SK-N-DZ (cell line): ENCODE measurements at places on chromosomes 12 and 14.

GRCh38 chr14:95065411-95065810 is 91.9 kb downstream of the DICER1 start:
- DNase-seq: no peak

DNA sequence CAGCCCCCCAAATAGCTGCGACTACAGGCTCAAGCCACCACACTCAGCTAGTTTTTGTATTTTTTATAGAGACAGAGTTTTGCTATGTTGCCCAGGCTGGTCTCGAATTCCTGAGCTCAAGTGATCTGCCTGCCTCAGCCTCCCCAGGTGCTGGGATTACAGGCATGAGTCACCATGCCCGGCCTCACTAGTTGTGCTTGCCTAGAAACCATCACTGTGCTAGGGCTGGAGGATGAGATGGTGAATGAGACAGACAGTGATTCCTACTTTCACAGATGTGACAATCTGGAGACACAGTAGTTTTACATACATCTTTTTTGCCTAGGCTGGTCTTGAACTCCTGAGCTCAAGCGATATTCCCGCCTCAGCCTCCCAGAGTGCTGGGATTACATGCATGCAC is 7.5 kb upstream of the MSI1 start:
- no peak for DNase-seq

- DNase-seq: no peak
Observed at GRCh38 chr14:55807881-55808379, 227.9 kb downstream of the KTN1 start.

GRCh38 chr12:108826807-108827721 is 30.3 kb downstream of the SSH1 start:
- peak; percentile 26 for DNase-seq

- no peak for DNase-seq
Observed at GRCh38 chr14:82094829-82095345, 561.2 kb upstream of the SEL1L start.

DNA sequence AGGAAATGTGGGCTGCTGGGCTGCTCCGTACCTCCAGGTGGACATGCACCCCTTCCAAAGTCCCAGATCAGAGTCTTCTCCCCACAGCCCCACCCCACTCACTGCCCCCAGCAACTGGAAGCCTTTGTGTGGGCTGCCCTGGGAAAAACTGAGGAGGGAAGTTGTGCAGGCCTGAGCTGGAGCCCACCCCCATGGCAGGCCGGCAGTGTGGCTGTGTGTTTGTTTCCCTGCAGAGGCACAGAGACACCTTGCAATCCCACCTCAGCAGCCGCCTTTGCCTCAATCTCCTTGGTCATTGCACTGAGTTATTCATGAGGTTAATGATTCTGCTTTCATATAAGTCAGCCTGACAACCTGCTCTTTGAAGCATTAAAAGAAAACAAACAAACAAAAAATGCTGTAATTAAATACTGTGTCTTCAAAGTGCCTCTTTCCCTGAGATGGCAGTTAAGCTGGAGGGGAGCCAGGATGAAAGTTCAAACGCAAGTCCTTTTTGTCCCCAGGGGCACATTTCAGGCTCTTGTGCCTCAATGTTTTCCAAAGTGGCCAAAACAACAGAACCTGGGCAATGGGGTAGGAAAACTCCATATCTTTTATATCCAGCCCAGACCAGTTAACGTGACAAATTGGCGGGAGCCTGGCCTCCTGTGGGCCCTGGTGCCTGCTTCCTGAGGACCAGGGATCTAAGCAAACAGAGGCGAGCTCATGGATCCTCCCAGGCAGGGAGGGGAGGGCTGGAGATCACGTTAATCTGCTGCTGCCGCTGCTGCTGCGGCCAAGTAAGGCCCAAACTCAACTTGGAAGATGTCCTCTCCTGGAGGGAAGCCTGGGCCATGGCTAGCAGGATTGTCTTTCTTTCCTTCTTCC is 51.9 kb upstream of the TSPAN11 start:
- DNase-seq: no peak

GRCh38 chr12:80813820-80814219 is 97.1 kb downstream of the MYF5 start:
- peak; percentile 9 for DNase-seq

- no peak for DNase-seq
Observed at GRCh38 chr12:96225994-96226399, 31.8 kb downstream of the ELK3 start.

DNA sequence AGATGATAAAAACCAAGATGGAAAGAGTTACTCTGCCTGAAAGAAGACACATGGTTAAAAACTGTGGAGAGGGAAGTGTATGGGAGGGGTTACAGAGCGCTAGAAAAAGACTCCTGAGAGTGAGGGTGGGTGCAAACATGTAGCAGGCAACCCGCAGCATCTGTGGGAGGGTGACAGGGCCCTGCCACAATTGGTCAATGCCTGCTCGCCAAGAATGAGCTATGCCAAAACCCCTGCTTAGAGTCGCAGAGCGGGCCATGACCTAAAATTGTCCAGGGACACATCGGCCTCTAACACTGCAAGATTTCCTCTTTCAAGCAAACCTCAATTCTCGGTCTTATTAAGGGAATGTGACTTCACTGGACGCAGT is 700 bp downstream of the PRKAG1 start:
- no peak for DNase-seq

- DNase-seq: no peak
Observed at GRCh38 chr14:100045642-100046344, 19.4 kb upstream of the EVL start.

GRCh38 chr14:104399432-104400155 is 180.0 kb upstream of the C14orf180 start:
- DNase-seq: peak; percentile 42

GRCh38 chr14:101619484-101619883 is 58.2 kb downstream of the DIO3 start:
- DNase-seq: no peak

GRCh38 chr12:43638806-43639205 is 86.8 kb upstream of the ADAMTS20 start:
- no peak for DNase-seq

GRCh38 chr12:117045160-117046010 is 53.8 kb downstream of the TESC start:
- DNase-seq: peak; percentile 59

DNA sequence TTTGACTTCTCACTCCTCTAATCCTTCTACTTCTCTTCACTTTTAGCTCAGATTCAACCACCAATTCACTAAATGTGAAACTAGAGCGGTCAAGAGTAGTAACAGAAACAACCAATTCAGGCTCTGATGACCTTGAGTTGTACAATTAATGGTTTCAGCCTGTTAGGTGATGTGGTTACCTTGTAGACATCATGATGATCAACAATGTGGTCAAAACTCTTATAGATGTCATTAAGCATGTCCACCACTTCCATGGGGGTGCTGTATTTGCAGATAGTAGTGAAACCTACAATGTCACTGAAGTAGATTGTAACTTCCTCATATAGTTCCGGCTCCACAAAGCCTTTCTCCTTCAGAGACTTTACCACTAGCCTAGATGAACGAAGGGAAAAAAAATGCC is 54.1 kb upstream of the PLBD1 start:
- no peak for DNase-seq

DNA sequence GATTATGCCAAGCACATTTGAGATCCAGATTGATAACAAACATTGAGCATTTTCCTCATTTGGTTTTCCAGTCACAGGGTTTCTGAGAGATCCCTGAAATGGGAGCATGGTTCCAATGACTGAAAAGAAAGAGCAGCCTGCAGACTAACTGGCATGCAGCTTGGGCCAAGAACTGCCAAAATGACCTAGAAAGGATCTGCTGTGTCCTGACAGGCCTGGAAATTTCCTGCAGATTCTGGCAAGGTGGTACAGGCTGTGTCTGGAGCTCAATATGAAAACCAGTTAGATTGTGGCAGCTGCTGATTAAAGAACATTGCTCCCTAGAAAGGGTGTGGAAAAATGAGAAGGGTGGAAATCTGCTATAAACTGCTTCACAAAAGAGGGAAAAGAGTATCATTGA is 417.3 kb downstream of the IPO8 start:
- no peak for DNase-seq

DNA sequence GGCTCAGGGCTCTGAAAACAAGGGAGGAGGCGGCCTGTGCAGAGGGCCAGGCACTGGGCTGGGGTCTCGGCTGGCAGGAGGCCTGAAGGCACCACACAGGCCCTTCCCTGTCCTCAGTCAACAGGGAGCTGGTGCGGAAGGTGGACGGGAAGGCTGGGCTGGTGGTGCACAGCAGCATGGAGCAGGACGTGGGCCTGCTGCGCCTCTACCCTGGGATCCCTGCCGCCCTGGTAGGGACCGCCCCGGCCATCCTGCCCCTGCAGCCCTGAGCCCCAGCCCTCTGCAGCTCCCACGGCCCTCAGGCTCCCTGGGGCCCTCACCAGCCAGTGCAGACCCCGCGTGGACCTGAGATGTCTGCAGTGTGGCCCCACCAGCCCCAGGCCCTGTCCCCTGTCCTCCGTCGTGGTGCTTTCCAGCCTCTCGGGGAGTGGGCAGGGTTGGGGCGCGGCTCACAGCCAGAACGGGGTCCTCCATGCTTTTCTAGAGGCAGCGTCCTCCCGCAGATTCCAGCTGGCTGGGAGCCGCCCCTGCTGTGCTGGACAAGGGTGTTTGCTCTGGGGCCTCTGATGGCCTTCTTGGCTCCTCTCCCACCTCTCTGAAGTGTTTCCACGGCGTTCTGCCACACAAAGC is 18.1 kb downstream of the ASPG start:
- DNase-seq: no peak

DNA sequence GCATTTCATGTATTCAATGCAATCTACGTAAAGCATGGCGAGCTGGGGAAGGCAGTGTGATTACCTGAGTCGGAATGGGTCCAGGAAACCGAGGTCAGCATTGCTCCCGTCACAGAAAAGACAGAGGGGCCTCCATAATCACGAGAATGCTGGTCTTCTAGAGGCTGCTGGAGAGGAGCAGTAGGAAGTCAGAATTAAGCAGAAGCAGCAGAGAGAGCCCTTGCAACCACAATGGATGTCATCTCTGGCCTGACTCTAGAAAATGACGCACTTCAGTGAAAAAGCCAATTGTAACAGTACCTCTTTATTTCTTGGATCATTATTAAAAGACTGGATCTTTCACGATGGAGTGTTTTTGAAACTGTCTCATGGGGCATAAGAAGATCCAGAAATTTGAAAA is 69.5 kb upstream of the FOXN3 start:
- no peak for DNase-seq

DNA sequence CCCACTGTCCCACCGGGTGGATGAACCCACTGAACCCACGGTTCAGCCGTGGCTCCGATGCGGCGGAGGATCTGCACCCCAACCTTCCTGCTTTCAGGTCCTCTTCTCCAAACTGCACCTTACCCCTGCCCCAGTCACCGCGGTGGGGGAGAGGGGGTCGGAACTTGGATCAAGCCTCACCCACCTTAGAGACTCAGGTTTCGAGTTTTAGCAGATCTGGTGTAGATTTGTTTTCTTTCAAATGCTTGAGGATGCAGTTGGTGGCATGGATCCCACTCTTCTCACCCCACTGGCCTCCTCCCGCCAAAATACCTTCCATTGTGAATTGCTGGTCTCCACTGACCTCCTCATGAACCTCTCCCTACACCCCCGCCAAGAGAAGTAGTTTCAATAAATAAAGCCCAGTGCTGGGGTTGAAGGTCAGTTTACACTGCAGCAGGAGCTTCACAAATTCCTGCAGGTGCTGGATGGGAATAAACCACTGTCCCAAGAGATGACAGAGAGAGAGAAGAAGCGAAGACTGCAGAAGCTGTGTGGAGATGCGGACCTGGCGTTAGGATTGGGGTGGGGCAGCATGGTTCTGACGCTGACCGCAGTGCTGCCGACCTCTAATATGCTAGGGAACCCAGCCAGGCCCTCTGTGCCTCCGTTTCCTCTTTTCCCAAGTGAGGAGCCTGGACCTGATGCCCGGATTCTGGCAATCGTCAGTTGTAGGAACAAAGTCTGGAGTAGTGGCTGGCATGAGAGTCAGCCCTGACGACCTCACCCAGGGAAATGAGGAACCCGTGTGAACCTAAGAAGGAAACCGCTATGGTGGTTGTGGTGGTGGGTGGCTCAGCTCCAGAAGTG is 7.4 kb downstream of the TTC6 start:
- no peak for DNase-seq

DNA sequence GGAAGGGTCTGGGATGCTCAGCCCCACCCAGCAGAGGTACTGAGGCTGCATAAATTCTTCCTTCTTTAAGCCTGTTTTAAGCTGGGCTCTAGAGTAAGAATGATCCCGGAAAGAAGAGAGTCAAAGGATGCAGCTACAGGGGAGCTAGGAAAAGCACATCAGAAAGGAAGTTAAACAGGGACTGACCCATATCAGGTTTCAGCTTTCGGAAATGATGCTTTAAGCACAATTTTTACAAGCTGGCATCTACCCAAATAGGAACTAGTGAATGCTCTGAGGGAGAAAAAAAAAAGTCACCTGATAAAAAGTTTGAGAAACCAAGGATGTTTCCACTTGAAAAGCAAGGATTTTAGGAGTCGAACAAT is 22.0 kb downstream of the TSPAN8 start:
- DNase-seq: no peak

- no peak for DNase-seq
Observed at GRCh38 chr12:24731596-24731995, 217.3 kb downstream of the BCAT1 start.

DNA sequence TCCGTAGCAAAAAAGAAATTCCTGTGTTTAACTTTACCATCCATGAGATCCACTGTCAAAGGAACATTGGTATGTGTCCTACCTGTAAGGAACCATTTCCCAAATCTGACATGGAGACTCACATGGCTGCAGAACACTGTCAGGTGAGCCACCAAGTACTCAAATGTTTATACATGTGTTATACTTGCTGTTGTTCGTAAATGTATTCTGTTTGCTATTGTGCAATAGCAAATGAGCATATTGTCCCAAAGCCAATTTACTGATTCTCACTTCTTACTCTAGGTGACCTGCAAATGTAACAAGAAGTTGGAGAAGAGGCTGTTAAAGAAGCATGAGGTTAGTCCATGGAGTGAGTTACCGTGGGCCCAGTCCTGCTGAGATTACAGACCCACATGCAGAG is 9.4 kb downstream of the TRAFD1 start:
- DNase-seq: no peak

DNA sequence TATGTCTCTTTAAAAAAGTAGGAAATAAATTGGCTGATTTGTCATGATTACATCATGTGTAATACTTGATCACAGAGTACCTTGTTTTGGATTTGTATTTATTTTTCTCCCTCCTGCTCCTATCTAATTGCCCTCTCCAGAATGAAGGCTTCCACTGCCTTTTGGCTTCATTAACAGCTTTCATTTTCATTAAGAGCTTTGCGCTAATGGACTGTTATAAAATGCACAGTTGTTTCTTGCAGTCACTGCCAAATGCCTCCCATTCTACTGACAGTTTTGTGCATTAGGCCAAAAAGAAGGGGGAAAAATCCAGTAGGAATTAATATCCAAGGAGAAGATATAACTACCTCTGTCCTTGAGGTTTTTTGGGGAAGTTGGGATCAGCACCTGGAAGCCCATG is 159.2 kb downstream of the NRXN3 start:
- no peak for DNase-seq

GRCh38 chr12:51246254-51246853 is 7.7 kb downstream of the DAZAP2 start:
- DNase-seq: no peak

- no peak for DNase-seq
Observed at GRCh38 chr12:32868885-32869284, 27.7 kb downstream of the PKP2 start.

GRCh38 chr14:75088566-75089373 is 19.3 kb downstream of the ZC2HC1C start:
- DNase-seq: peak; percentile 49

GRCh38 chr14:44910821-44911220 is 50.9 kb downstream of the KLHL28 start:
- no peak for DNase-seq

- no peak for DNase-seq
Observed at GRCh38 chr12:94263905-94264561, 115.7 kb downstream of the PLXNC1 start.
